ENCODE measurements at places on chromosomes 6 and 20. TPM values are rescaled to one million over a fixed set of nuclear protein-coding genes. Genes with fewer than 3 reads are reported as not detected.

Gene GSS
- polyA plus RNA-seq: 37.7 TPM

Gene MCCD1
- polyA plus RNA-seq: not detected

Gene CCN5
- polyA plus RNA-seq: 102 TPM

Gene MUCL3
- not detected for polyA plus RNA-seq

Gene KIZ
- polyA plus RNA-seq: 16.1 TPM

Gene TAB2
- 27.8 TPM for polyA plus RNA-seq

Gene MAFB
- polyA plus RNA-seq: 6.9 TPM

Gene C20orf202
- polyA plus RNA-seq: 0.27 TPM

Gene METTL24
- 0.77 TPM for polyA plus RNA-seq

Gene LINC00237
- polyA plus RNA-seq: not detected

Gene GRM1
- 0.02 TPM for polyA plus RNA-seq

Gene ITPR3
- polyA plus RNA-seq: 5.7 TPM

Gene NR2E1
- polyA plus RNA-seq: not detected

GRCh38 chr6:19837511-19838441 lies 606 bp downstream of the ID4 start:
- DNase-seq: peak; percentile 44

- DNase-seq: no peak
Measured at GRCh38 chr6:75600768-75601167, 912 bp upstream of the SENP6 start.

DNA sequence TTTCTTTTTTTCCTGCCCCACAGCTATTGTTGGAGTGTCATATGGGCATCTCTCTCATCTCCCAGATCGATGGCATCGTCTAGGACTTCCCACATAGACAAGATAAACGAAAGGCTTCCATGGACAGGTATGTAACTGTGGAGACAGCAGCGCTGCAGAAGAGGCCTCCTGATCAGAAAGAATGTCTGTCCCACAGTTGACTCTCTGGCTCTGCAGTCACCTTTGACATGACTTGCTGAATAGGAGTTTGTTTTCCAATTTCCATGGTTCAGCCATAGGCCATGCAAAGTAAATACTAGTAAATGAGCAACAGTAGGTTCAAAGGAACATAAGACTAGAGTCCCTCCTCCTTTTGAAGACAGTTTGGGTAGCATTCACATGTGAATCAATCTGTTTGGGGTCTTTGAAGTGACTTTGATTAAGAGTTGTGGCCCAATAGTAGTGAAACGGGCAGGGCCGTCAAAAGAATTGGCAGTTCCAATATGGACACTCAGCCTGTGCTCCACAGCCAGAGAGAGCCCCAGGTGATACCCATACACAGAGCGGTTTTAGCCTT lies 134.7 kb upstream of the IFNGR1 start:
- no peak for DNase-seq

- peak; percentile 37 for DNase-seq
Measured at GRCh38 chr6:27838945-27839625, 73.1 kb downstream of the OR2B2 start.

- no peak for DNase-seq
Measured at GRCh38 chr6:139758209-139758611, 383.8 kb upstream of the CITED2 start.

DNA sequence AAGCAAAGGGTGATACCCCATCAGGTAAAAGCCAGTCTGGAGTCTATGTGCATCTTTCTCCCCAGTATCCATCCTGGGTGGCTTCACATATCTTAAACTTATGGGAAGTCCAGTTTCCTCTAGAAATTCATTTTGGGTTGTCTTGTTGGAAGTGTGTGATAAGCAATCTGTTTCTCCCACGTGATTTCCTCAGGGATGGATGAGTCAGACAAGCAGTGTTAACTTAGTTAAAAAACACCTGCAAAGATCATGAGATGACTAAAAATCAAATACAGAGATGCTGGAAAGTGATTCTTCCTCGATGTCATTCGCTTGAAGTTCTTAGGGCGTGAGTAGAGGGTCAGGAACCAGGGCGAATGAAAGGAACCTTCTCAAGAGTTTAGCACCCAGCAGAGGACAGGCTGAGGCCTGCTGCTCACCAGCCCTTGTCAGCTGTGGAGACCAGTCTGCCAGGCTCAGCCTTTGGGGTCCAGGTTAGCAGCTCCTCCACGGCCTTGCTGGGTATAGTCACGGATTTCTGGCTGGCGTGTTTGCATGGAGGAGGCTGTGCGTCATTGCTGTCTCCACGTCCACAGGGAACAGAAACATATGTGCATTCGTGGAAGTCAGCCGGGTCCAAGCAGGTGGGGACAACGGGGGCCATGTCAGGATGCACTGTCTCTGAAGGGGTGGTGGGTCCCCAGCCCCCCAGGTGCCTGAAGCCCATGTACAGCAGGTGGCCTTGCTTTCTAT lies 2.8 kb upstream of the PNPLA1 start:
- DNase-seq: no peak

DNA sequence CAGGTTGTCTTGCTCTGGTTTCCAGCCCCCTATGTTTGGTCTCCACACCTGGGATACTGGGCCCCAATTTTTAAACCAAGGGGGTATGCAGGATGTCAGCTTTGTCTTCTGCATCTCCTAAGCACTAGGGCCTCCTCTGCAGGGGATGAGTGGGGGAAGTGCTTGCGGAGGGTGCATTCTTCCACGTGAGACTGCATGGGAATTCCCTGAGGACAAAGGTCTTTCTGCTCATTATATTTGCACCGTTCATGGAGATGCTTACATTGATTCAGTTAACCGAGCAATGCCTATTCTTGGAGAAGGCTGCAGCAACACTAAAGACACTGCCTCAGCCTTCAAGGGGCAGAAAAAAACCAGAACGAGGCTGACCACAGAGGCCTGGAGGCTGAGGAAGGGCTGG lies 45.4 kb downstream of the RAB44 start:
- no peak for DNase-seq

DNA sequence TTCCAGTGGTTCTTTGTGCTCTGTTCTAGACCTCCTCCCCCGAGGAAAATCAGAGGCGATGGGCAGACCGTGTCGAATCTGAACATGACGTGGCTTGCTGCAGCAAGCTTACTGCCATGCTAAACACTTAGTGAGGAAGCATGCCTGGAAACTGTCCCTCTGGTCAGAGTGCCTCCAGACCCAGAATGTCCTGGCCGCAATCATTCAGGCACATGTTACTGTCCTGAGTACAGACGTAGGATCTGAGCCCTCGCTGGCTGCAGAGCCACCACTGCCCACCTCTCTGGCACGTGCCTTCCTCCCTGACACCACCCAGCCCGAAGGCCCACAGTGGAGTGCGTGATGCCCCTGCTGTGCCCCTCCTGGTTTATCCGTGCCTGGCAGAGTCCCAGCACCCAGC lies 163.6 kb downstream of the SYNDIG1 start:
- peak; percentile 52 for DNase-seq

DNA sequence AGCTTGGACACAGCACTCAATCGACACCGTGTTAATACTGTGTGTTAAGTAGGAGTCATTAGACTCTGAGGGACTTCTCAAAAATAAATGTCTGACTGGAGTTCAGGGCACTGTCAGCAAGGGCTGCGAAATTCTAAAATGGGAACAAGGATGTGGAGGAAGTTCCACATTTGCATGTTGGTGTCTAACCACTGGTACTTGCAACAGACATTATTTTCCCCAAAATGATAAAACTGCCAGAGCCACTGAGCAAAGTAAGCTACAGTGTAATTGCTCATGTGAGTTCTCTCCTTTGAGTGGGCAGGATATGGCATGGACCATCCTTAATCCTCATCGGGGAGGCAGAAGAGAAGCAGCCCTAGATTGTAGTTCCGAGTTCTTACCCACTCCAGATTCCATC lies 215.9 kb downstream of the SLC24A3 start:
- DNase-seq: no peak

GRCh38 chr6:10461850-10462249 lies 47.0 kb upstream of the TFAP2A start:
- DNase-seq: no peak

DNA sequence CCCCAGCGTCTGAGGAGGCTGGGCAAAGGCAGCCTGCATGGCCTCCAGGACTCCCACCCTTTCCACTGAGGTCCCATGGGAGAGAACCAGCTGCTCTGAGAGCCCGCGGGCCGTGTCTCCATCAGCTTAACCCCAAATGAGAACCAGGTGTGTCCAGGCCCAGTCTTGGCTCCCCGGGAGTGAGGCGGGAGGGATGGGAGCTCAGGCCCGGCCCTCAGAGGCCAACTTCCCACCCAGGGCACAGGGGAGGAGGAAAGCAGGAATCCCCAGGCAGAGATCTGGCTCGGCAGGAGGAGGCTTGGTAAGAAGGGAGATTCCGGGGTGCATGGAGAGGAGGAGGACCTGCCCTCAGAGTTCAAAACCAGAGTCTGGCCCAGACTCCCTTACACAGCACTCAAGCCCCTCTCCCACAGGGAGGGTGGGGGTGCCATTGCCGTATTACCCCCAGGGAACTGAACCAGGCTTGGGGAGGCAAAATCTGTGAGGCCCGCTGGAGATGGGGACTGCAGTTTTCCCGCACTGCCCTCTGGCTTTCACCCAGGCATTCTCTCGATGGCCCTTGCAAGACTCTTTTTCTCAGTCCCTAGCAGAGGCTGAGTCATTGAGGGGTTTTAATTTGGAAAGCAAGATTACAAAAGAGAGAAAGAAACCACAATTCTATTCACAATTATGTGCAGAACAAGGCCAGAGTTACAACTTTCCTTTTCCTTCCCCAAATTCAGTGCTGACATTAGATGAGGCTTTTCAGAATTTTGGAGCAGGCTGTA lies 17.1 kb downstream of the FOXF2 start:
- DNase-seq: no peak

- DNase-seq: no peak
Measured at GRCh38 chr6:137095093-137095492, 50.3 kb upstream of the IL20RA start.

- DNase-seq: no peak
Measured at GRCh38 chr6:119353696-119354095, 4.1 kb upstream of the MAN1A1 start.

- no peak for DNase-seq
Measured at GRCh38 chr20:53786445-53787267, 193.0 kb upstream of the ZNF217 start.

DNA sequence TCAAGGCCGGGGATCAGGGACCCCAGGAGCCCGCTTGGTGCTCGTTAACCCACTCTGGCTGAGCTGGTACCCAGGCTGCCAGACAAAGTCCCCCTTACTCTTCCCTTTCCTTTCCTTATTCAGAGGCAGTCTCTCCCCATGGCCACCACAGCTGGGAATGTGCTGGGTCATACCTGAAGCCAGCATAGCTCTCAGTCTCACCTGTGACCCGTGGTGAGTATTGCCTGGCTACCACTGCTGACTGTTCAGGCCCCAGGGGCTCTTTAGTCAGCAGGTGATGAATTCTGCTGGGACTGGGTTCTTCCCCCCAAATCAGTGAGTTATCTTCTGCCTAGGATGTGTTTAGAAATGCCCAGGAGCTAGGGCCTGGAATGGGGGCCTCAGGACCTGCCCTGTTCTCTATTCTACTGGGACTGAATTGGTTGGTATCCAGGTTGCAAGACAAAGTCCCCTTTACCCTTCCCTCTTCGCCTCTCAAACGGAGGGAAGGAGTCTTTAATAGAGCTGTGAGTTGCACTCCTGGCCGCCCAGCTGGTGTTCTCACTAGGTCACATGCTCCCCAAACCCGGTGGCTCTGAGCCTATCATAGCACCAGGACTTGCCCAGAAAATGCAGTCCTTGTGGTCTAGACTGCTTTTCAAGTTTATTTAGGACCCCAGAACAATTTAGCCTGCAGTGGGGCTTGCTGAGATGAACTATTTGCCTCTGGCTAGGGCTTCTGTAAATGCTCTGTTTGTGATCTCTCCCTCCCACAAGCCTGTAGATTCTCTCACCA lies 64.6 kb downstream of the MYO6 start:
- no peak for DNase-seq

- peak; percentile 42 for DNase-seq
Measured at GRCh38 chr6:41568585-41569384, 22.6 kb downstream of the FOXP4 start.

GRCh38 chr6:33343953-33344611 lies 26.5 kb upstream of the ZBTB22 start:
- no peak for DNase-seq

DNA sequence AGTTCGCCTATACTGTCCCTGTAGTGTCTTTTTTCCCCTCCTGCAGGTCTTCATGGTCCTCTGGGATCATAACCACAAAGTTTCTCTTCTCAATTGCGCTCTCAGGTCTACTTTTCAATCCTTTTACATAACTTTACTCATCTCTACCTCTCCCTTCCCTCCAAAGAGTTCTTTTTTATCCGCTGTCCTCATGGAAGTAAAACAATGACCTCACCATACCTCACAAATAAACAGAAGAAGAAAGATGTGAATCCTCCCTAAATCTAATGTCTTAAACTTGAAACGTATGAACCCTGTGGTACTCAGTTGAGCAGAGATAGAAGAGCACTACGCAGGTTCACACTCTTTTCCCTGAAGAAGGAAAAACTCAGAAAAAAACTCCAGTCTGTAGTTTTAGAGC lies 12.1 kb upstream of the HLA-DQA1 start:
- no peak for DNase-seq

Measured in right cardiac atrium (tissue), 5 donors.